NCI-H1105 treated with DMSO at 0.1 percent for 48 hours (cell line): ENCODE measurements at places on chromosomes 12 and 14.

GRCh38 chr12:292186-292585, 29.6 kb upstream of the SLC6A13 start:
- DNase-seq = no peak

DNA sequence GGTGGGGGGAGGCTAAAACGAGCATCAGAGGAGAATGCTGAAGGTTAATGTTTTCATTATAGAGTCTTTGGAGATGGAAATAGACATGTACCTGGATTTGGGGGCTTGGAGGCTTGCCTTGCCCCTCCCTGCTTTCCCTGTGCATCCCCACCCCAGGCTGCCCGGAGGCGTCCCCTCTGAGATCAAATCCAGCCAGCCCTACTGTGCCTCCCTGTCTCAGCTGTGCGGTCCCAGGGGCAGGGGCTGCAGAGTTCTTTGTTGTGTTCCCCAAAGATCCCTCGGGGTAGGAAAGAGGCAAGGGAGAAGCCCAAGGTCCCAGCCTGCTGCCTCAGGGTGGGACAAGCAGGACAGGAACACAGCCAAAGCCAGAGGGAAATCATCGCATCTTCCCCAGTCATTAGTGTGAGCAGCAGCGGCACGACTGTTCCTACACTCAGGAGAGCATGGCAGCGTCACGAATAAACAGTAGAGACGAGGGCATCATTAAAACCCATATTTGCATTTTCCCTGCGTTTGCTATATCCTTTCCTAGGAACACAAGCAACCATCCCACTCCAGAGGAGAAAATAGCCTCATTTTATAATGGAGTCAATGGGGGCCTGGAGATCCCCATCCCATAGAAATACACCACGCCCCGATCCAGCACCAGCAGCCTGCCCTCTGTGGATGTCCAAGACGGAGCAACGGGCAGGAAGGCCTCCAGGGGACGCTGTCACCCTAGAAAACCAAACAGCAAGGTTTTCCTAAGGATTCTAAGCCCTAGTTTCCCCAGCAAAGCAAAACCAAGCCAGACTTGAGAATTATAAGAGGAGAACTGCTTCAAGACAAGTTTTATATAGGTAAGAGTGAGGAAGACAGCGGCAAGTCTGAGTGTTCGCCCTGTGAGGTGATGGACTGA, 32.4 kb downstream of the ANO2 start:
- no peak for DNase-seq

DNA sequence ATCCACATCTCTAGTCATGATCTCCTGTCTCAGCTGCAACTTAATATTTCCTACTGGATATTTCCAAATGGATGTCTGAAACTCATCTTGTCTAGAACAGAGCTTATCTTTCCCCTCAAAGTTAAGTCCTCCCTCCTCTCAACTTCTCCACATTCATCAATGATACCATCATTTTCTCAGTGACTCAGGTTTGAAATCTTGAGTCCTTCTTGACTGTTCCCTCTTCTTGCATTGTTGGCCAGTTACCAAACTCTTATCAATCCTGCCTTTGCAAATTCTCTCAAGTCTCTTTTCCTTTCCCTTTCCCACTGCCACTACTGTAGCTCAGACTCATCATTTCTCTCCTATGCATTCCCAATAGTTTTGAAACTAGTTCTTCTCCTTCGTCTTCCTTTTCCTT, 14.3 kb upstream of the CHURC1 start:
- no peak for DNase-seq

GRCh38 chr12:80273144-80273543, 170.9 kb upstream of the PTPRQ start:
- DNase-seq = no peak

DNA sequence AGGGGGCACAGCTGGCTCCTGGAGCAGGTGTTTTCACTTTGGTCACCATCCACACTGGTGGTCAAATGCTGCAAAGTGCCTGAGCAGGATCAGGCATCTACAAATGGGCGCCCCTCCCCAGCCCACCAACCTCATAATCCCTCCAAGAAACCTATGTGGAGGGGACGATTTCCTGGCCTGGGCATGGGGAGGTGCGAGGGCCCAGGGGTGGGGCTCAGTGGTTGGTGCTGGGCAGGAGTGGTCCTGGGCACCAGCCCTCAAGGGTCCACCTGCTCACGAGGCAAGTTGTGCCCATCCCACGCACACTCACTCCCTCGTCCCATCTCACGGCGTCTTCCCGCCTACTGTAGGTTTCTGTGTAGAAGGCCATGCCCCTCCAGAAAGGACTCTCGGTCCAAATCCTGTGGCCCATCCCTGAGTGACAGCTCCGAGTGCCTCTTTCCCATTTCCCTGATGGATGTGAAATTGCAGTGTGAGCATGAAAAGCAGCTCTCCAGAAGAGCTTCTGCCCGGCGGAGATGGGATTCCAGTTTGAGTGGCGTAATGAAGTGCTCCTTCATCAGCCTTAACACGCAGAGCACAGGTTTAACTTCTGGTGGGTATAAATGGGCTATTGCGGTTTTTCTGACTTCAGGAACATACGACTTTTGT, 36.9 kb downstream of the SLC15A4 start:
- DNase-seq = no peak

DNA sequence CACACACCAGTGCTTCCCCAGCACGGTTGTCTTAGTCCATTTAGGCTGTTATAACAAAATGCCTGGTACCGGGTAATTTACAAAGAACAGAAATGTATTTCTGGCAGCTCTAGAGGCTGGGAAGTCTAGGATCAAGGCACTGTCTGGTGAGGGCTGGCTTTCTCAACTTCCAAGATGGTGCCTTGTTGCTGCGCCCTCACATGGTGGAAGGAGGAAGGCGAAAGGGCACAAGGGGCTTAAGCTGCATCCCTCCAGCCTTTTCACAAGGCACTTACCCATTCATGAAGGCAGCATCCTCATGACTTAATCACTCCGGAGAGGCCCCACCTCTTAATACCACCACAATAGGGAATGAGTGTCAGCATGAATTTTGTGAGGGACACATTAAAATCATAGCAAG, 155.5 kb downstream of the SLC15A5 start:
- DNase-seq = no peak

GRCh38 chr12:33676866-33677265, 237.2 kb upstream of the SYT10 start:
- no peak for DNase-seq
